Pulmonary artery endothelial cell (primary cell): ENCODE measurements at places on chromosomes 16 and 17. TPM values are rescaled to one million over a fixed set of nuclear protein-coding genes. Genes with fewer than 3 reads are reported as not detected.
A peak's percentile ranks its signal among the peaks of the same experiment; 100 is the strongest.

GRCh38 chr17:42920922-42921321 is 20.3 kb downstream of the G6PC1 start:
- DNase-seq: peak; percentile 79

GRCh38 chr17:74679374-74679773 is 33.3 kb downstream of the CD300LF start:
- DNase-seq: no peak

GRCh38 chr16:80041410-80041809 is 440.9 kb upstream of the MAF start:
- DNase-seq: no peak

DNA sequence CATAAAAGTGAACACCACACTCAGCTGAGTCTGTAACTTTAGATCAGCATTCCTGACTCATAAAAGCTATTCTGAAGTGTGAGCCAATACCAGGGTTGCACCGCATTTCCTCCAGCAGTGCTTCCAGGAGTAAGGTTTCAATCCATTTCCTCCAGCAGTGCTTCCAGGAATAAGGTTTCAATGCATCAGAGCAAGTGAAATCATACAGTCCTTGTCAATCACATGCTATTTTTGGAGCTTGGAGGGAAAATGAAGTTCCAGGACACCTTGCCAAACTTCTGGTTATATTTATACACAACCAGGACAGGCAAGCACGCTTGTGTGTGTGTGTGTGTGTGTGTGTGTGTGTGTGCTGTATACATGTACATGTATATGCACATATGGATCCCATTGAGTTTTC is 327.6 kb downstream of the GRIN2A start:
- peak; percentile 13 for DNase-seq

- DNase-seq: no peak
Observed at GRCh38 chr16:66390346-66391108, 24.0 kb downstream of the CDH5 start.

DNA sequence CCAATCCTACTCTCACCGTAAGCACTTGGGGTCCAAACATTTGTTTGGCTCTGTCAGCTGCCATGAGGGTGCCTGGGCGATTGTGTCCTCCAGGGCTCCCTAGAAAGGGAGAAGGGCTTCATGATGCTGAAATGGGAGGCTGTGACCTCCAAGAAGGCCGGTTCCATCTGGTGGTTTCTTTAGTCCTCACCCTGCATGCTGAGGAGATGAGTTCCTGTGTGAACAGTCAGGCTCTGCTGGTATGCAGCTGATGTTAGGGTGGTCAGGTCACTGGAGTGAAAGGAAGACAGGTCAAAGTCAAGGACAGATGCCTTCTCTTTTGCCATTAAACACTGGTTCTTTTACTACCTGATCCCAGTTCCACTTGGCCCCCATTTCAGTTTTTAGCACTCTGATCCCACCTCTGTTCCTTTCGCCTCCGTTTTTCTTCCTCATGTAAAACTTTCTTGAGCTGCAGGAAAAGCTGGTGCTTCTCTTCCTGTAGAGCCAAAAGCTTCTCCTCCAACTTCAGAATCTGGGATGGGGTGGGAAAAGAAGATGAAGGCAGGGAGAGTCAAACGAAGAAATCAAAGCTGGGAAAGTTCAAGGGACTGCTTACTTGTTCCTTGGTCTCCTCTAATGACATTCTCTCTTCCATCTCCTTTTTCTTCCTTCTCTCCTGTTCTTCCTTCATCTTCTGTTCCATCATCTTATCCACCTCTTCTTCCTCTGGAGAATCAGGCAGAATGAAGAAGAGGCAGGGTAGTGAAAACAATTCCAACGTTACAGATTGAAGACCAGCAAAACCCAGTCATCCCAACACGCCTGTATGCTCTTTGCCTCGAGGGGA is 1.1 kb downstream of the GPS2 start:
- DNase-seq: no peak

DNA sequence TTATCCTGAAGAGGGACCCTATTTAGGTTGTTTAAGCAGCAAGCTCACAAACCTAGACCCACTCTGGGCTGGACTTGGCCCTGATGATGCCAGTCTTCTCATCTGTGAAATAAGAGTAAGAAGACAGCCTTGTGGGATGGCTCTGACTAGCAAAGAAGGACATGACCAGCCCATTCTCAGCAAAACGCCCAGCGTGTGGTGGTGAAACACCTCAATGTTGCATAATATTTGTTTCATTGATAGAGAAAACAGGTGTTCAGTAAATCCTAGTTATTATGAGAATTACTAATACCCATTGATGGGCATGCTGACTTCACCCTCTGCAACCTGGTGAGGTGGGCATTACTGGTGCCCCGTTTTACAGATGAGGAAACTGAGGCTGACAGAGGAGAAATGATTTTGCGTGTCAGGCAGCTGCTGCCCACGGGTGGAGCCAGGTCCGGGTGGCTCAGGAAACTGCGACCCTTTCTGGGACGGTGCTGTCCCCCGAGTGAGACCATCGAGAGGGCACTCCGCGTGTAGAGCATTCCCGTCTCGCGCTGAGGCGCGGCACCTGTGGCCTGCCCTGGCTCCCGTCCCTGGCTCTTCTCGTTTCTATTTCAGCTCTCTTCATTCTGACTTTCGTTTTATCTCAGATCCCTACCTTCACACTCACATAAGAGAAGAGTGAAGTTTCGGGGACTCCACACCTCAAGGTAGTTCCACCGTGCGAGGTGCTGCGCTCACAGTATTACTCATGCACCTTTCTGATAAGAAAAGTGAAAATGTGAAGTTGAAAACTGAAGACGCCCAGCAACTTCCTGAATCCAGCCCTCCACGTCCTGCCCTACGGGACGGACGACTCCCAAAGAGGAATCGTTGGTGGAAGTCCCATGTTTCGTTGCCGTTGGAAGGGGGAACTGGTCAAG is 48.5 kb downstream of the IRF8 start:
- DNase-seq: no peak

GRCh38 chr17:38361694-38362465 is 10.2 kb downstream of the SOCS7 start:
- no peak for DNase-seq

DNA sequence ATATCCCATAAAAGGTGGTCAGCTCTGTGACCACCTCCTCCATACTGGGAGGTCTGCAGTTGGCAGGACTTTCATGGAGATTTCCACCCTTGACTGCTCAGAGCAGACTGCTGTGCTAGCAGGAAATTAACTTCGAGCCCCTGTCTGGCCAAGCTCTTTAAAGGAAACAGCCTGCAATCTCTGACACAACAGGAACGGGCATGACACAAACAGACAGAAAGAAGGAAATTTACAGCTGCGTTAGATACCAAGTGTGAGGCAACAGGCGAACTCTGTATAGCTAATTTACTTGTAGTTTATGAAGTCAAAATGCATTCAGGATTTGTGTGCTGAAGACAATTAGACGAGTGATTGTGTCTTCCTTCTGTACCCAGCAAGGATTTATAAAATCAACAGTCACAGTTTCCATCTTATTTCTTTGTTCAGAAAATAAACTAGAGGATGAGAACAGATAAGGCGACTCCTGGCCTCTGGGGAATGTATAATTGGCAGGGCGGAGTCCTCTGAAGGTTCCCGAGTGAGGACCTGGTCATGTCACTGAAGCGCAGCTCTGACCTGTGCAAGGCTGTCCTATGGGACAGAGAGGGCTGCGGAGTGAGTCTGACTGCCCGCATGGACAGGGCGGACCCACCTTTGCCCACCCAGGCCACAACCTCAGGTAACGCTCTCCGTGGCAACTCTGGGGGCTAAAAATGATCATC is 16.1 kb downstream of the WIPI1 start:
- peak; percentile 78 for DNase-seq

DNA sequence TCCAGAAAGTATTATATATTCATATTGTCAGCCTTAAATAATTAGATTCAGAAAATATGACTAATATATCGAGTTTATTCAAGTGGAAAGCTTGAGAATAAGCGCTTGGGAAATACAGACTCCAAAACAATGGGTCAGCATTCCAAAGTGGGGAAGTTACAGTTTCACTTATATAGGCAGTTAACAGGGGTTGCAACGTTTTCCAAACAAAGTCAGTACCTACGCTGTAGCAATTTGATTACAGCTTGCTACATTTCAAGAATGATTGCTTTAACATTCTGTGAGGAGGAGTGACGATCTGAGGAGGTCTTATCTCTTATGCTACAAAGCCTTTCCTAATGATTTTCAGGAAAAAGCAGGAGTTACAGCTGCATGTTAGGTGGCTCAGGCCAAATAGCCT is 34.2 kb upstream of the HS3ST3A1 start:
- DNase-seq: no peak

GRCh38 chr16:65349626-65350025 is 227.8 kb upstream of the CDH11 start:
- DNase-seq: no peak

- DNase-seq: no peak
Observed at GRCh38 chr16:66107661-66108060, 258.8 kb upstream of the CDH5 start.

GRCh38 chr17:70780031-70780430 is 610.7 kb downstream of the KCNJ2 start:
- DNase-seq: no peak

DNA sequence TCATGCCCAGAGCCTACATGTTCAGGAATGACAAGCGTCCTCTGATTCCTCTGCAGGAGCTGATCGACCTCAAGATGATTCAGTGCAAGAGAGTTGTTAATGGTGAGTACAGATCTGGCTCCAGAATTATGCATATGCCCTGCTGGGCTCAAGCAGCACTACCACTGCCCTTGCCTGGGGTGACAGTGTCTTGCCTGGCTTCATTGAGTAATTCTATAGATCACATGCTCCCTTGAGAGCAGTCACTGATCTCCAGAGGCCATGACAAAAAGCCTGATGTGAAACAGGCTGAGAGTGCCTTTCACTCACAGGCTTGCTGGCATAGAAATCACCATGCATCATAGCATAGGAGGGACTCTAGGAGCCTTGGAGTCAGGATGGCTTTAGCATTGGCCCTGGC is 26.4 kb downstream of the DUS2 start:
- no peak for DNase-seq

DNA sequence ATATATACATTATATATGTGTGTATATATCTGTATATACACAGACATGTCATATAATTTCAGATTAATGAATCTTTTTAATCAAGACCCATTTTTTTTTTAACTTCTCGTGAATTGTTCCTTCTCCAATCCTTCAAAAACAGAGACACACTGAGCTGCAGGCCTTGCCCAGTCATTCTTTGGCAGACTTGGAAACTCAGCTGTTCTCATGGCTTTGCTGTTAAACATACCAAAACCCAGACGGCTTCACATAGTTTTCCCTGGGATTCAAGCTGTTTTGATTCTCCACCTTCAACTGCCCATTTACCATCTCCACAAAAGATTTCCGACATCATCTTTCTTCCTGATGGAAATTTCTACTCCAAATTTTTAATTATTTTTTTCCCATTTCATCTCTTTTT is 148.7 kb downstream of the KCNJ2 start:
- DNase-seq: no peak

- DNase-seq: no peak
Observed at GRCh38 chr16:81522108-81522701, 77.6 kb downstream of the CMIP start.

DNA sequence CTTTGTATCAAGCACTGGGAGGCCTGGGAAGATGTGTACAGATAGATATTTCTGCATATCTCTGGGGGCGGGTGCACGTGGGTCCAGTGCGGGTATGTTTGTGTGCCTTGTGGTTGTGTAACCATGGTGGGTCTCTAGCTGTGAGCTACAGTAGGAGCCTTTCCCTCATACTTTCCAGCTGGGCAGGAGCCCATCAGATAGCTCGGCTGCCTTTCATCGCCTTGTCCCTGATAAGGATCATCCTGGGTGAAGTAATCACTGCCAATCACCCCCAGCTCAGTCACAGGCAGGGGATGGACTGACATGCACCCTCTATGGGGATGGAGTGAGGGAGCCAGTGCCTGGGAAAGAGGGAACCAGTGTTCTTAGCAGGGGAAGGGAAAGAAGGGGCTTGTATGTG is 3.2 kb upstream of the SCRN2 start:
- no peak for DNase-seq

DNA sequence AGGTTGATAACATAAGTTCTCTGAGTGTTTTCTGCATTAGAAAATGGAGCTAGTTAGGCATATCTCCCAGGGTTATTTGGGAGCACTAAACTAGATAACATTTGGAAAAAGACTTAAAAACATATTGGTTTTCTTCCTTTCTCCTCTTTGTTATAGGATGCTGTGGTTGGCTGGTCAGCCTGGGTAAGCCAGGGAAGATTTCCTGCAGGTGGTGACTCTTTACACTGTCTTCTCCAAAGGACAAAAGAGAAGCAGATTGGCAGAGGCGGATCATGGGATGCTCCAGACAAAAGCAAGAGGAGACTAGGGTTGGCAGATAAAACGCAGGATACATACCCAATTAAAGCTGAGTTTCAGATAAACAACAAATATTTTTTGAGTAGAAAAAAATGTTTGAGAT is 6.2 kb upstream of the CRYBA1 start:
- DNase-seq: no peak

- no peak for DNase-seq
Observed at GRCh38 chr17:19359151-19359550, 3.4 kb downstream of the B9D1 start.

DNA sequence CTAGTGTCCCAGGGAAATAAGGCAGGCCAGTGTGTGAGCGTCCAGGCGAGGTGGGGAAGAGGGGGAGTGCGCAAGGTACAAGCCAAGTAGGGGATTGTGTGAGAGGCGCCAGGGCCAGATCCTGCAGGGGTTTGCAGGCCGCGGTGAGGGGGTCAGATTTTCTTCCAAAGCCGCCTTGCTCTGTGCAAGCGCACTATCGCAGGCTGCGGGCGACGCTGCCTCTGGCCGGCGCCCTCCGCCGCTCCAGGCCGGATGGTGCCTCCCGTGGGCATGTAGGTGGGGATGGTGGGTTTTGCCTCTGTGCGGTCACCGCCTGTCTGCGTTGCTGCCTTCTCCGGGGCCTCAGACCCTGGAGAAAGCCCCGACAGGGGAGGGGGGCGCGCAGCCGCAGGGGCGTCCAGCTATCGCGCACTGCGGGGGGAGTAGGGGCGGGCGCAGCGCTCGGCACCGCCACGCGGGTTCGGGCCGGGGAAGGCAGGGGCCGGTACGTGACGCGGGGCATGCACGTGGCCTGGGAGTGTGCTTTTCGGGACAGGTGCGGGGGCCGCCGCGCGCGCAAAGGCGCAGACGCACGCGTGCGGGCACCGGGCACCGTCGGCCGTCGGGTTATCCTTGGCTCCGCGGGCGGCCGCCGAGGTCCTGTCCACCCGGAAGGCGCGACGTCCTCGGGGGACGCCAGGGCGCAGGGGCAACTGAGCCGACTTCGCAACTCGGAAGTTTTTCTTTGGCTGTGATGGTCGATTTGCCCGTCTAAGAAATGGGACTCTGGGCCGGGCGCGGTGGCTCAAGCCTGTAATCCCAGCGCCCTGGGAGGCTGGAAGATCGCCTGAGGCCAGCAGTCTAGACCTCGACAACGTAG is 1.1 kb upstream of the HAPSTR1 start:
- no peak for DNase-seq

KRTAP4-5 gene
- total RNA-seq: not detected in 2 replicates

ARL6IP1 gene
- 223 and 465 TPM in 2 replicates for total RNA-seq

TBC1D3H gene
- total RNA-seq: not detected in 2 replicates

CX3CL1 gene
- 2.1 and 3.0 TPM in 2 replicates for total RNA-seq

ERN1 gene
- 9.9 and 14.1 TPM in 2 replicates for total RNA-seq

TSPOAP1 gene
- not detected in 2 replicates for total RNA-seq

DNASE1L2 gene
- total RNA-seq: 0.26 and 0.85 TPM in 2 replicates

DBNDD1 gene
- total RNA-seq: 14.0 and 17.7 TPM in 2 replicates

VAT1L gene
- 1.1 and 2.0 TPM in 2 replicates for total RNA-seq

RAB37 gene
- 0.32 and 0.53 TPM in 2 replicates for total RNA-seq

HOXB2 gene
- total RNA-seq: 5.1 and 5.3 TPM in 2 replicates

FA2H gene
- total RNA-seq: not detected in 2 replicates

HOXB1 gene
- not detected in 2 replicates for total RNA-seq
